ENCODE measurements at places on chromosomes 7 and 10.

DNA sequence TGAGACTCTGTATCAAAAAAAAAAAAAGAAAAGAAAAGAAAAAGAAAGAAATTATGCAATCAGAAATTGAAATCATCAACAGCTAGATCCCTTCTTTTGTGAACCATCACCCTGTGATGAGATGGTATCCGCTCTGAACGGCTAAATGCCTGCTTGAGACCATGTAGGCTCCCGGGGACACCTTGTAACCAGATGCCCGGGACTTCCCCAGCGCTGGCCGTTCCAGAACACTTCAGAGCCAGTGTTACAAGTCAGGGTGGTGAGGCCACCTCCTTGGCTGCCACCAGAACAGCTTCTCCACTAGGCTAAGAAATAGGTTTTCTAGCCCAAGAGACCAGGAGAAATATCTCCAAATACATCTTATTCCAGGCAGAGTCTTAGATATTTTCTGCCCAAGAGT is 119.4 kb upstream of the SH2B2 start:
- DNase-seq, result no peak

DNA sequence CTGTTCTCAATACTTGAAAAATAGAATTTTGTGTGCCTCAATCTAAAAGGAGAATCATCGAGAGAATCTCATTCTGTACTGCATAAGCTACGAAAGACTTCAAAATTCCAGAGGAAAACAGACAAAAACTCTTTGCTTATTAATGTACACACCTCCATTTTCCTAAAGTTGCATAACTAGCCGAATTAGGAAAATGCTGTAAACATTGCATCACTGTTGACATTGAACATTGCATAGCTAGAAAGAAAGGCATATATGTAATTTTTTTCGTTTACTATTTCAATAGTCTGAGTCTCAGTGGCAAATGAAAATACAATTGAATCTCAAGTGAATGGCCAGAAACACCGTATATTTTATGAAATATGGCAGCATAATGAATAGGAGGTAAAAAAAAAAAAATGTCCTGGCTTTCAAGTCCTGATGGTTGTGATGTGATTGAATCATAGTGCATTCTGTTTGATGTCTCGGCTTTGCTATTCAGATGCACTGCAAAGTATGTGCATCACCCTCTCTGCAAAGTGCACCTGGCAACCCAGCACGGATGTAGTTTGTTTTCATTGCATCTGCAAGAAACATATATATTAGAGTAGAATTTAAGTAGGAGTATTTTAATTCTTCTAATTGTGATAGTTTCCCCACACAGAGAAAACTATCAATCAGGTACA is 196.7 kb downstream of the VTI1A start:
- no peak for DNase-seq

DNA sequence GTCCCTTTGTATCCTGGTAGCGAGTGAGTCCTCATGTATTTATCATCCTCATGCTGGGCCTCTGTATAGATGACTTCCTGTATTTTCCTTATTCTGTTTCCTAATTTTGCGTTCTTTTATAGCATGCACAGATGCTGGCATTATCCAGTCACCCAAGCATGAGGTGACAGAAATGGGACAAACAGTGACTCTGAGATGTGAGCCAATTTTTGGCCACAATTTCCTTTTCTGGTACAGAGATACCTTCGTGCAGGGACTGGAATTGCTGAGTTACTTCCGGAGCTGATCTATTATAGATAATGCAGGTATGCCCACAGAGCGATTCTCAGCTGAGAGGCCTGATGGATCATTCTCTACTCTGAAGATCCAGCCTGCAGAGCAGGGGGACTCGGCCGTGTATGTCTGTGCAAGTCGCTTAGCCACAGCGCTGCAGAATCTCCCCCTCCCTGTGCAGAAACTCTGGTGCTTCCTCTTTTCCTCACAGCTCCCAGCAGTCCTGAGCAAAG is 183.1 kb upstream of the PRSS58 start:
- no peak for DNase-seq

DNA sequence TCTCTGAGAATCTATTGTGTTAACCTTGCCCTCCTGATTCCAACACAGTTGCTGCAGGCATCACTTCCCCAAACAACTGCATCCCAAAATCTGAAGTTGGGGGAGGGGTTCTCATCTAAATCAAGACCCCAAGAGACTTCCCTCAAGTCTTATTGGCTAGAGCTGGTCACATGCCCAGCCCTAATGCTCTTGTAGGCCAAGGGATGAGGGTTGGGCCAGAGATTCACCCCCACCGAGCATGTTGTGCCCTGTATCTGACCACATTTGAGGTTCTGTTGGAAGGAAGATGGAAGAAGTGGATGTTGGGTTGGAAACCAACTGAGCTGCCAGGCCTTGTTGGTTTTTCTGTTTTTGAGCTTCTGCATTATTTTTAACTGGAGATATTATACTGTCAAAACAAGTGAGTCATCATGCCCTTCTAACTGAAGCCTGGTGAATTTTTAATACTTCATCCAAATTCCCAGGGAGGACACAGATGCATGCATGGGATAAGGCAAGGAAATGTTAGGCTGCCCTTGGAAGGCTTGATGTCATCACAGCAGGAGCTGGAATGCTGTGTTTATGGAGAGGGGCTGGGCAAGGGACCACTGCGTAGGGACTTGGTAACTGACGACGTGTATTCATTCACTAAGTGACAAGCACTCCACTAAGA is 68.6 kb upstream of the CACUL1 start:
- DNase-seq, result no peak

DNA sequence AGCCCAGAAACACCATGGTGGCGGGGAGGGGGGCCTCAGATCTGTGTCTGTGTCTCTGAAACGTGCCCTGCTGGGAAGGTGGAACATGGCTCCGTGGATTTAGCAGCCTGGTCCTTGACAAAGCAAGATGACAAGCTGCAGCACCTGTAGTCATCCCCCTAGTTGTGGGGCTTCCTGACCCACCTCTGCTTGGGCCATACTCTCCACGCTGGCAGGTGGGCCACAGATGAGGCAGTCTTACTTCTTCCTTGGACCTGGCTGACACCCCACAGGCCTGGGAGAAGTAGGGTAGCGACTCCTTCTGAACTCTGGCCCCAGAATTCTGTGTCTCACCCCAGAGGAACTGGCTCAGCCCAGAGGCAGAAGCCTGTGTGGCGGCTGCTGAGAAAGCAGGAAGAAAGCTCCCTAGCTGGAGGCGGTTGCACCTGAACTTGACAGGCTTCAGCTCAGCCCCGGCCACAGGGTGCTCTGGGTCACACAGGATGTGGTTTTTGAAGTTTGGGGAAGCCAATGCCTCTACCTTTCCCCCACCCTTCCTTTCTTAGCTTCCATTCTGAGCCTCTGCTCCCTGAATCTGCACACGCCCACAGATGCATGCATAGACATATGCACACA is 113.9 kb downstream of the ABLIM1 start:
- peak; percentile 73 for DNase-seq

DNA sequence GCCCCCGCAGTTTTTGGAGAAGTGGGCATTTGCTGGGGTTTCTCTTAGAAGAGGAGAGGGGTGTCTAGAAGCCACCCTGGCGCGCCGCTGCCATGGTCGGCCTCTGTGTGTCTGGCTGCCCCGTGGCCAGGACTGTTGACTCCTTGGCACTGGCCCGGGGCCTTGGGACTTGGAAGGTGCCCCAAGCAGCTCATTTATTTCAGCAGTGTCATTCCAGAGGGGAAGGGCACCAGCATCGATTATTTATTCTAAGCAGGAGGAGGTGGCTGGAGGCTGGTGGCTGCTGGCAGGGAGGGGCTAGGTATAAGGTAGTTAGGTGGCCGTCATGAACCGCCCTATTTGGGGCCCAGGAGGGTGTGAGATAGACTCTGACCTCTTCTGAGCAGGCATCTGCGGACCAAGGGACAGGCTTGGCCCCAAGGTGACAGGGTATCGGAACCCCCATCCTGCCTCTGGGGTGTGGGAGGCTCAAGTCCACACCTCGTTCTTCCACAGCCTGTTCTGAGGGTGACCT is 1.6 kb downstream of the GTF2IRD1 start:
- DNase-seq, result no peak

GRCh38 chr10:9828110-9828509 is 1189.6 kb upstream of the CELF2 start:
- DNase-seq, result no peak

DNA sequence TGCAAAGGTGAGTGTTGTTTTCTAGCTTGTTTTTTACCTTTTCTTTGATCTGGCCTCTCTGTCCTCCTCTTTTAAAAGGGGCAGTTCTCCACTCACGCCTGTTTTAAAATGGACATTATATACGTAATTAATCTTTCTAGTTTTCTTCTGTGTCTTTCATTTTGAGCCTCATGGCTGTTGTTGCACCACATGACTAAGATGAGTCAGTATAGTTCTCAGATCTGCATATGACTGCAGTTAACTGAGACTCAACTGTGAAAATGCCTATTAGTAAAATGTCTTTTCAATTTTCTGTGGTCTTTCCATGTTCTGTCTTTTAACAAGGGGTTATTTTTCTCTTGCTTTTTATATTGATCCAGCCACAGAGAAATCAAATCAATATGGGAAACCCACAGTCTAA is 296.1 kb downstream of the CDK14 start:
- no peak for DNase-seq

GRCh38 chr7:104963991-104964385 is 50.0 kb upstream of the KMT2E start:
- DNase-seq, result no peak

- no peak for DNase-seq
These were observed 168.4 kb upstream of the IMMP2L start for GRCh38 chr7:111730476-111731300.

DNA sequence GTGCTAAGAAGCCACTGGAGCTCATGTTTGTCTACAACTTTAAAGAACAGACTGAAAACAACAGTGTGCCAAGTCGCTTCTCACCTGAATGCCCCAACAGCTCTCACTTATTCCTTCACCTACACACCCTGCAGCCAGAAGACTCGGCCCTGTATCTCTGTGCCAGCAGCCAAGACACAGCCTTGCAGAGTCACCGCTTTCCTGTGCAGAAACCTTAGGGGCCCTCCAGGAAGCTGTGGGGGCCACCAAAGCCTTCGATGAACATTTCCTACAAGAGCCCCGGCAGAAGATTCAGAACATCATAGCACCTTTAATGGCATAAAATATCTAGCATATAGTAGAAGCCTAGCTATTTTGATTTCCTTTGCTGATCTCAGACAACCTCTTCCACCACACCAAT is 88.0 kb upstream of the PRSS58 start:
- DNase-seq, result no peak

Measured in stimulated activated naive CD8-positive, alpha-beta T cell treated with anti-CD3 and anti-CD28 coated beads, Interleukin-15, Interleukin-2, amounts not matched to agents 100 U/mL and 50 U/mL, for 24 hours (primary cell).